T-helper 2 cell (primary cell): ENCODE measurements at places on chromosomes 11 and 22.

DNA sequence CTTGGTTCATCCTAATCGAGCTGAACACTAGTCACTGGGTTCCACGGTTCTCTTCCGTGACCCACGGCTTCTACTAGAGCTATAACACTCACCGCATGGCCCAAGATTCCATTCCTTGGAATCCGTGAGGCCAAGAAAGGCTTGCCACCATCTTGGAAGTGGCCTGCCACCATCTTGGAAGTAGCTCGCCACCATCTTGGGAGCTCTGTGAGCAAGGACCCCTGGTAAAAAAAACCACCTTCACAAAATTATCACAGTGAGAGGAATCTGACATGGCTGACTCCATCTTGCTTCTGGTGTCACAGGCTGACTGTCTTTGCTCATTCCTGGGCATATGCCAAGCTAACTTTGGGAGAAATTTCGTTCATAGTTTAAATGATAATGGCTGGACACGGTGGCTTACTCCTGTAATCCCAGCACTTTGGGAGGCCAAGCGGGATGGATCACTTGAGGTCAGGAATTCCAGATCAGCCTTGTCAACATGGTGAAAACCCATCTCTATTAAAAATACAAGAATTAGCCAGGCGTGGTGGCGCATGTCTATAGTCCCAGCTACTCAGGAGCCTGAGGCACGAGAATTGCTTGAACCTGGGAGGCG, 18.9 kb upstream of the KCTD14 start:
- no peak for DNase-seq

DNA sequence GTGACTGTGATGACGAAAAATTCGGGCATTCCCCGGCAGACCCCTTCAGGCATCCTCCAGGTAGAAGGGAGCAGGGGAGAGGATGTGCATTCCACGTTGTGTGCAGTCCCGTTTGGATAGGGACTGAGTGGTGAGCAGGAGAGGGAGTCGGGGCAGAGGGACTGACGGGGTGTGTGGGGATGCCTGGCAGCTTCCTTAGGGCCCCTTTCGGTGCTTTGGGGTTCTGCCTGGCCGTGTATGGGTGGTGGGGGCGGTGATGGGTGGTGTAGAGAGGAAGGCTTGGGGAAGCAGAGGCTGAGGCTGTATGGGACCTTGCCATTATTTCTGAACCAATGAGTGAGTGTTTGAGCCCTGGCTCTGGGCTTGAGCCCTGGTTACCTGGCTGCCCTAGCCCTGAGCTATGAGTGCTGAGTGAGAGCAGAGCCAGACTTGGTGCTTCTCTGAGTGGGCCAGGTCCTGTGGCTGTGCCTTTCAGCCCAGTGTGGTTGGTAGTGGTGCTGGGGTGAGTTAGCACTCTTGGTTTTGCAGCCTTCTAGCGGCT, 914 bp downstream of the INPPL1 start:
- DNase-seq: peak; percentile 24

DNA sequence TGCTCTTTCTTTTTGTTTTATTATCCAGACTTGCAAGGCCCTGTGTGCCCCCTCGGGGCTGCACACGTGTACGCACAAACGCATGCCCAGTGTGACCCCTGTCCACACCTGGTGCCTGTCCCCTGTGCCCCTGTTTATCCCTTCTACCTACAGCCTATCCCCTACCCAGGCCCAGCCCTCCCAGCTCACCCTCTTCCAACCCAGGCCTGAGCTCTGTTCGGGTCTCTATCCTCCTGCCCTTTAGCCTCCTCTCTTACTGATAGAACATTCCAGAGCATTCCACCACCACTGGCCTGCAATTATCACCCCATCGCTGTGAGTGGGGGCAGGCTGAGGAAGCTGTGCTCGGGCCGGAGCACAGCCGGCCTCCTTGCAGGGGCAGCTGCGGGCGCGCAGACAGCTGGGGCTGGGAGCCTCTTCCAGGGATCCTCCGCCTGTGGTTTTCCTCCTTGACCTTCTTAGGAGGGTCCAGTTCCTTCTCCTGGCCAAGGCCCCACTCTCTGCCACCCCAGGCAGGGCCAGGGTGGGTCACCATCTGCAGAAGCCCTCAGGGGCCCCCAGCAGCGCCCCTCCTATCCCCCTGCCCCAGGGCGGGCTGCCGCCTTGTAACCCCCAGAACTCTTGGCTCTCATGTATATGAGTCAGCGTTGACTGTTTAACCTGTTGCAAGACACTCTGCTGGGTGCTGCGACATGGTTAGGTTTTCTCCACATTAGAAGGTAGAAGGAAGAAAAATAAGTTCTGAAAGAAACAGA, 41.8 kb upstream of the KCNQ1OT1 start:
- no peak for DNase-seq

GRCh38 chr11:11857769-11858168, 16.0 kb downstream of the USP47 start:
- no peak for DNase-seq

- no peak for DNase-seq
Observed at GRCh38 chr11:35765211-35765610, 102.6 kb downstream of the TRIM44 start.

DNA sequence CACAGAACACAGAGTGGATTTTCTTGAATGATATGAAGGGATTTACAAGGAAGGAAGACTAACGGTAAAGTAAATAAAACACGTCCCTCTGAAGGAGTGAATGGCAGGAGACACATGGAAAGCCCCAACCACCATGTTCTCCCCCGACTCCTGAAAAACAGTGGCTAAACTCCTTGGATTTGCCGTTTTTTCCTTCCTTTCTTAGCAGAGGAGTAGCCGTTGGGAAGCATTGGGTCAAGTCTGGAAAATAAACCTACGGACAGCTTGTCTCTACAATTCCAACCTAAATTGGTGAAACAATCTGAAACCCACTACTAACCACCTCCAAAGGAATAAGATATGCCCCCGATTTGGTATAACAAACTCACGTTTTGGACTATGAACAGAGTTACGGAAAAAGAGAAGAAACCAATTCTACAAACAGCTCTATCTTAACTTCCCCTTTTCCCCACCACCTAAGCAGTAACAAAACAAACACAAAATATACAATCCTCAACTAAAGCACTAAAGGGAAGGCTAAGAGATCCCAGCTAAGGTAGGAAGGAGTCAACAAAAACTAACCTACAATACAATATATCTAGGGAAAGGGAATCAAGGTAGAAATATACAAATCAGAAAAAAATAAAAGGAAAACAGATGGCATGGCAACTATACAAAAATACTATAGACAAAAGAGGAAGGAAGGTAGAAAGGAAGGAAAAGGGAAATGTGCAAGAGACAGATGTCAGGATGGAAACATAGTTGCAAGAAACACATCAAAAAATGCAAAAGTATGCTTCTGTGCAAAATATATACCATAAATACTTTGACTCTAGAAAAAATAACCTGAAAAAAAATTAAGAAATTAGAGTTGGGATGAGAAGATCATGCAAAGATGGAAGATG, 43.8 kb upstream of the LYVE1 start:
- DNase-seq: no peak
